ENCODE measurements at places on chromosomes 3 and 15.
A peak's percentile ranks its signal among the peaks of the same experiment; 100 is the strongest.

DNA sequence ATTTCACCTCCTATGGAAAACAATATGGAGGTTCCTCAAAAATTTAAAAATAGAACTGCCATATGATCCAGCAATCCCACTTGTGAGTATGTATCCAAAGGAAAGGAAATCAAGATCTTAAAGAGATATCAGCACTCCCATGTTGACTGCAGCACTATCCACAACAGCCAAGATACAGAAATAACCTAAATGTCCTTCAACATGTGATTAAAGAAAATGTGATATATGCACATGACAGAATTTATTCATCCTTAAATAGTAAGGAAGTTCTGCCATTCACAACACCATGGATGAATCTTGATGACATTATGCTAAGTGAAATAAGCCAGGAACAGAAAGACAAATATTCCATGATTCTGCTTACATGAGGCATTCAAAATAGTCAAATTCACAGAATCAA, 303.6 kb upstream of the LRRN1 start:
- DNase-seq: no peak

DNA sequence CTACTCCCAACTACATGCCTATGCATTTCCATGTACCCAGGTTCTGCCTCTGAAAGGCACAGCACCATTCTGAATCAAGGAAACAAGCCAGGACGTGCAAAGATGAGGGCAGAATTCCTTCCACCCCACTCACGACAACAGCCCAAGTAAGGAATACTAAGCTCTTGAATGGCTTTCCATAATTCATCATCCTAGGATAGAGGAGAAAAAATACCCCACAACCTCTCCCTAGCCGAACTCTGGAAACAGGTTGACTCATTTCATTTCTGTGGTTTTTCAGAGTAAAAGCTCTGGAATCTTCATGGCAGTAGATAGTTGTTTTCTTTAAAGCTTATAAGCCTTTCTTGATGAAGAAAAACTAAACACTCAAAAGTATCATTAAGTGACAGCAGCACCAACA, 77.8 kb downstream of the PDZRN3 start:
- no peak for DNase-seq

DNA sequence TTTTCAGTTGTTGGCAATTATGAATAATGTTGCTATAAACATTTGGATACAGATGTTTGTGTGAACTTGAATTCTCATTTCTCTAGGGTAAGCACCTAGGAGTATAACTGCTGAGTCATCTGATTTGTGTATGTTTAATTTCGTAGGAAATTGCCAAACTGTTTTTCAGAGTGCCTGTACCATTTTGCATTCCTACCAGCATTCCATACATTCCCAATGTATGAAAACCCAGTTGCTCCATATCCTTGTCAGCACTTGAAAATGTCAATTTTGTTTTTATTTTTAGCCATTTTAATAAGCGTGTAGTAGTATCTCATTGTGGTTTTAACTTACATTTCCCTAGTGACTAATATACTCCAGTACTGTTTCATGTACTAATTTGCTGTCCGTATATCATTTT, 98.5 kb upstream of the TSC22D2 start:
- DNase-seq: no peak

DNA sequence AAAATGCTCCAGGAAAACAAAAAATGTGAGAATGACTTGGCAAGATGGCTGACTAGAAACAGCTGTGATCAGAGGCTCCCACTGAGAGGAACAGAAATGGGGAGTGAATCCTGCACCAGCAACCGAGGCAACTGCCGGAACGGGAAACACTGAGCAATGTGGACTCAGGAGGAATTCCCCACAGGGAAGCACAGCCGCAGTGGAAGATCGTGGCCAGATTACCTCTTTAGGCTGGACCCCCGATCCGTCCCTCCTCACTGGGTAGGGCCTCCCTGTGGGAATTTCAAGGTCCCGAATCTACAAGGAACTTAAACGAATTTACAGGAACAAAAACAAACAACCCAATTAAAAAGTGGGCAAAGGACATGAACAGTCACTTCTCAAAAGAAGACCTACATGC, 385.2 kb upstream of the MCTP2 start:
- DNase-seq: no peak

DNA sequence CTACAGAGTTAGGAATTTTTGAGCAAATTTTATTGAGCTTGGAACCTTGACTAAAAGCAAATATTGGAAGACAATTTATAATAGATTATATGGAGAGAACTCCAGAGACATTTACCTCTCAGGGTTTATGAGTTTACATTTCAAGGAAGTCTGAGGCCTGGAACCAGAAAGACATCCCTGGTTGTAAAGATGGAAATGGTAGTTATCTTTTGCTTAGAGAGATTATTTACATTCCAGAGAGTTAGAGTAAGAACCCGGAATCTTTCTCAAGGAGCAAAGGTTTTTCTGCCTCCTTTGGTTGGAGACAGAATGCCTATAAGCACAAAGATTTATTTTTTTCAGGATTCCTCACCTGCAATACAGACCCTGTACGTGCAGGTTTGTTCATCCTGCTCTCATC, 458.1 kb downstream of the TBL1XR1 start:
- DNase-seq: no peak

- DNase-seq: no peak
Observed at GRCh38 chr3:4401441-4401840, 65.6 kb downstream of the SUMF1 start.

- DNase-seq: peak; percentile 95
Observed at GRCh38 chr3:48595526-48596121, 495 bp upstream of the COL7A1 start.

GRCh38 chr15:84016371-84016770, 219.2 kb upstream of the GOLGA6L4 start:
- no peak for DNase-seq

GRCh38 chr3:49523756-49524747, 30.2 kb upstream of the BSN start:
- DNase-seq: no peak

GRCh38 chr3:30418443-30418842, 188.0 kb upstream of the TGFBR2 start:
- DNase-seq: no peak

- DNase-seq: no peak
Observed at GRCh38 chr3:140394488-140395133, 283.3 kb upstream of the TRIM42 start.

DNA sequence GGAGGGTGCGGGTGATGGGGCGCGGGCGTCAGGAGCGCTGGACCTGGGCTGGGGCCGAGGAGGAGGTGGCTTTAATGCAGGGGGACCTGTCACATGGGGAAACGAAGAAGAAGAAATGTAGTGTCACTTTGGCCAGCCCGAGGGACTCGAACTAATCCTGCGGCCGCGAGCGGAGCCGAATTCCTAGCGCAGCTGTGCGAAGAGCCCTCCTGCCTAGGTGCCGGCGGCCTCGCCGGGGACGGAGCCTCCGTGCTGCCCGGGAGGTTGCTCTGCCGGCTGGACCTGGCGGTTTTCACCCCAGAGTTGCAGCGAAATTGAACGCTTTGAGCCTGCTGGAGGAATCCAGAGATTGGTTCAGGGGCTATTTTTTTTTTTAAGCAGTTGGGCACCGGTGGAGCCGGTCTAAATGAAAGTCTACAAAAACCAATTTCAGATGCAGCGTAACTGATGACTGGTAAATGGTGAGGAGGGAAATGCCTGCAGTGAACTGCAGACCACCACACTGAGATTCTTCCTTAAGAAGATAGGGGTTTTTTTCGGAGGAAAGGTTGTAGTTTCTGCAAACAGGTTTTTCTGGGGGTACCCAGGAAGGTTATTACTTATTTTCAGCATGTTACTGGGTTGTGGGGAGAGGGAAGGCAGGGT, 662 bp downstream of the TMEM108 start:
- no peak for DNase-seq

GRCh38 chr3:63988943-63989342, 34.4 kb downstream of the PSMD6 start:
- no peak for DNase-seq

- DNase-seq: no peak
Observed at GRCh38 chr3:81352867-81353266, 408.6 kb downstream of the GBE1 start.

DNA sequence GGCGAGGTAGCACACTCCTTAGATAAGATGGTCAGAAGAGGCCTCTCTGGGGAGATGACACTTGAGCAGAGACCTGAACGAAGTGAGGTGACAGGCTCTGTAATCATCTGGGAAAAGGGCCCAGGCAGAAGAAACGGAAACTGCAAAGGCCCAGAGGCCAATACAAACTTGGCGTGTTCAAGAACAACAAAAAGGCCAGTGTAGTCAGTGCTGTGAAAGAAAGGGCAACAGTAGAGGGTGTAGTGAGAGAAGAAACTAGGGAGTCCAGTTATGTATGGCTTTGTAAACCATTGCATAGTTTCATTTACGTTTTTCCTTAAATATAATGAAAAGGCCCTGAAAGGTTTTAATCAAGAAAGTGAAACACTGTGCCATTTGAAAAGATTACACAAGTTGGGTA, 31.8 kb downstream of the PLD1 start:
- no peak for DNase-seq

- no peak for DNase-seq
Observed at GRCh38 chr3:177580437-177580836, 383.2 kb upstream of the TBL1XR1 start.

GRCh38 chr3:187551416-187551815, 118.8 kb downstream of the SST start:
- no peak for DNase-seq

GRCh38 chr3:42129014-42129953, 38.1 kb downstream of the TRAK1 start:
- no peak for DNase-seq

DNA sequence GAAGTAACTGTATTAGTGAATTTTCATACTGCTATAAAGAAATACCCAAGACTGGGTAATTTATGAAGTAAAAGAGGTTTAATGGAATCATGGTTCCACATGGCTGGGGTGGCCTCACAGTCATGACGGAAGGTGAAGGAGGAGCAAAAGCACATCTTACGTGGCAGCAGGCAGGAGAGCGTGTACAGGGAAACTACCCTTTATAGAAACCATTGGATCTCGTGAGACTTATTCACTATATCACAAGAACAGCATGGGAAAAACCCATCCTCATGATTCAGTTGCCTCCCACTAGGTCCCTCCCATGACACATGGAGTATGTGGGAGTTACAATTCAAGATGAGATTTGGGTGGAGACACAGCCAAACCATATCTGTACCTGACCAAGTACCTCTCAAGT, 812.3 kb upstream of the ALCAM start:
- no peak for DNase-seq

DNA sequence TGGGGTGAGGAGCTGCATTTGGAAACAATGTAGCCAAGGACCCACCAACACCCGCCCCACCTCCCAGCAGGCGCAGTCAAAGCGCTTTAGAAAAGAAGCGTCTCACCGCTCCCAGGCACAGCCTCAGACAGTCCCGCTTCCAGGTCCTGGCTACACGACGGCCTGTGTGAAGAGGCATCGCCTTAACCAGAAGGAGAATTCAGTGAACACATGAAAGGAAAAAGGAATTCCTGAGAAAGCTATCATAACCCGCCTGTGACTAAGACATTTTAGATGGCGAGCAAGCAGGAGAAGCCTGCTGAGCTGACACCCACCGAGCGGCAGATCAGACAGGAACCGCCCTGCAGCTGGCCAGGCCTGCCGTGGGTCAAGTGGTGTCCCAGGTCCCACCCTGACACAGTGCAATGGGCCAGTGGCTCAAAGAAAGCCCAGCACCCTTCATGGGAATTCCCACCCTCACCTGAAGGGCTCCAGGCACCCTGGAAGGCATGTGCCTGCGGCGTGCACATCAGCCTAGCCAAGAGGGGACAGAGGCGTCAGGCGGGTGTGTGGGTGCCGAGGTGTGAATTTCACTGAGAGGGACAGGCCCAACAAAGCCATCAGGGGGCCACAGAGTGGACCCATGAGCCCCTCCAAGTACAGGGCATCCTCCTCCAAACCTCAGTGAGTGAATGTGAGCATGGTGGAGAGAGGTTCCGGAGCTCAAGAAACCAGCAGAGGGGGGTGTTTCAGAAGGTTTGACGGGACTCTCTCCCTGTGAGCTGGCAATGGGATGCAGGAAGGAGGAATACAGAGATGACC, 144.8 kb downstream of the NSMCE3 start:
- no peak for DNase-seq

GRCh38 chr15:70259640-70260508, 162.2 kb upstream of the TLE3 start:
- DNase-seq: no peak

- DNase-seq: no peak
Observed at GRCh38 chr3:108806316-108806715, 16.3 kb upstream of the TRAT1 start.

- no peak for DNase-seq
Observed at GRCh38 chr3:36663666-36664291, 100.6 kb downstream of the DCLK3 start.

GRCh38 chr3:56200251-56200650, 268.0 kb downstream of the ERC2 start:
- no peak for DNase-seq

DNA sequence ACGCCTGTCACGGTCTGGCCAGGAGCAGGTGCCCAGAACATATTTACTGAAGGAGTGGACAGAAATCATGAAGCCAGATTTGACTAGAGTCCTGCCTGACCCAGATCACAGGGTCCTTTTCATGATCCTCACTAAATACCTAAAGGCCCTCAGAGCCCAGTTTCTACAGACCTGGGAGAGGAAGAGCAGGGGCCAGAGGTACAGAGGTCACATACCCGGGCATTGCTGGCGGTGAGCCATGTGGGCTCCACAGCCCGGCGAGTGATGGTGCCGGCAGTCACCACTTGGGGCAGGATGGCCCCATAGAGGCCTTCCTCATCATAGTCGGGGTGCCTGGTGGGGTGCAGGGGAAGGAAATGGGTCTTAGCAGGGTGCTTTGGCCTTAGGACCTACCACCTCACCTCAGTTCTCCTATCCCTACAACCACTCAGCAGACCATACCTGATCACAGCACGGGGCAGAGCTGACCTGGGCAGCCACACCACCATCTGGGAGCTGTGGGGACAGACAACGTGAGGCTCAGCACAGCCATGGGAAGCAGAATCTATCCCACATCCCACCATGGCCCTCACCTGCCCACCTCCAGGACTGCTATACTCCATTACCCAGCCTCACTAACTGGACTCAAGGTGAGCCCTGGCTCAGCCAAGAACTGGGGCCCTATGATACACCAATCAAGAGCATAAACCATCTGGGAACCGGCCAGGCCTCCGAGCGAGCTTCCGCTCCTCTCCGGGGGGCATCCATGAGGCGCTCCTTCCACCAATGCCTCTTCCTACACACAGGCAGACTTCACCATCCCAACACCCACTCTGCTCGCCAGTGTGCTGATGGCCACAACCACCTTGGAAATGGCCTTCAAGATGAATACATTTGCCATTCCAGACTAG, 12.9 kb downstream of the POLG start:
- DNase-seq: no peak

DNA sequence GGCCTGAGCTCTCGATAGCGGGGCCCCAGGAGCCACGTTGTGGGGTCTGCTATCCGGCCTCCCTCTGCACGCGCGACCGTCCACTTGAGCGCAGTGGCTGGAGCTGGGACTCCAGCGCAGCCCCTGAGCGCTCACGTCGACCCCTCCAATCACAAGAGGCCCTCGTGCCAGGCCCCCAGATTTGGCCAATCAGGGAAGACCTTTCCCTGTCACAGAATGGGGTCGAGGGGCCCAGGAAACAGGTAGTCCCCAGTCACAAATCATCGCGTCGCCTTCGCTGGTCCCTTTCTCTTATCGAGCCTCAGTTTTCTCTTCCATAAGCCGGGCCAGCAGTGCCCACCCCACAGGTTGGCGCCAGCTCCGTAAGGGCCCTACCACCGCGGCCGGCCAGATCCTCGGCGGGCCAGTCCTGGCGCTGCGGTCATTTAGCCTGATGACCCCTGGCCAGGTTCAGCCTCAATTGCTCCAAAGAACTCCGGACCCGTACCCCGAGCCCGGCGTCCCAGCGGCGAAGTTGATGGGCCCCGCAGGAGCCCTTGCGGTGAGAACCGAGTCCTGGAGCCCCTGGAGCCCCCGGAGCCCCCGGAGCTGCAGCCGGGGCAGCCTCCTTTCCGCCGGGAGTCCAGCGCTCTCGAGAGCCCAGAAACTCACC, 435 bp downstream of the ALDH1L1 start:
- no peak for DNase-seq
